ENCODE measurements at places on chromosomes 7 and 10.

DNA sequence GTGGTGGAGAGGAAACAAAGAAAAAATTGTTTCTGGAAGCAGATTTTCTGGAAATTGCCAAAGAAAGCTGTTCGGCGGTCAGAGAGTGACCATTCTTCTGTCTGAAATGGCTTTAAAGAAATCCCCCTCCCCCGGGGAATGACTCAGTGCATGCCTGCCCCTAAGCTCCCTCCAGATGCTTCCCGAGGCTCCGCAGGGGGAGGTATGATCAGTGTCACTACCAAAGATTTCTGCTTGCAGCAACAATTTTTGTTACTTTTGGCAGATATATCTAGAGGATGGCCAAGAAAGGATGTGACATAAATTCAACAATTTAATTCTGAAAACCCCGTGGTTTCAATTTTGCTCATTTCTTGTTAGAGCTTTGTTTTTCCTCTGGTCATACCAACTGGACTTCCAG, 163.9 kb downstream of the JCAD start:
- DNase-seq = peak; percentile 34

GRCh38 chr7:151206914-151207313, 3.4 kb downstream of the H2BK1 start:
- DNase-seq = no peak

DNA sequence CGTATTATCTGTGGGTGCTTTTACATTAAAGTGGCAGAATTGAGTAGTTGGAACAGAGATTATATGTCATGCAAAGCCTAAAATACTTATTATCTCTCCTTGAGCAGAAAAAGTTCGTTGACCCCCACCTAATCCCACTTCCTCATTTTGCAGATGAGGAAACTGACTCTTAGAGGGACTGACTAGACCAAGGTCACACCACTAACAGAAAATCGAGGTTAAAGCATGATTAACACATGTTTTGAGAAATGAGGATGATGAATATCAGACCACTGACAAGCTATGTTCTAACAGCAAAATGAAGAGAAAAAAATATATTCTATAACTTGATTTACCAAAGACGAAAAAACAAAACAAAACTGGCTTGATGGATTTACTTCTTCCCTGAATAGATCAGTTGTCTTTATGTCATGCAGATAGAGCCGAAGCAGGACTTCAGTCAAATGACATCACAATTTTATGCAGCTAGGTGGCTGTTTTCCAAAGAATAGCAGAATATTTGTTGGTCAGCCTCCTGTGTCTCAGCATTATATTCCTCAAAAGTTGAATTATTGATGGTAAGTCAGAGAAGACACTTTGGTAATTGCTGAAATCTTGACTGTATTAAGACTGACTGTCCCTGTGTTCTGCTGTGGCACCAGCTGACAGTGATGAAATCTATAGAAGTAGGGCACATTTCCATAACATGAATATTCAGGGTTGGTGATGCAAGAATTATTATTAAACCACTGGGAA, 24.2 kb upstream of the SMIM30 start:
- DNase-seq = no peak

GRCh38 chr10:116637830-116638229, 17.1 kb downstream of the PNLIPRP2 start:
- no peak for DNase-seq

DNA sequence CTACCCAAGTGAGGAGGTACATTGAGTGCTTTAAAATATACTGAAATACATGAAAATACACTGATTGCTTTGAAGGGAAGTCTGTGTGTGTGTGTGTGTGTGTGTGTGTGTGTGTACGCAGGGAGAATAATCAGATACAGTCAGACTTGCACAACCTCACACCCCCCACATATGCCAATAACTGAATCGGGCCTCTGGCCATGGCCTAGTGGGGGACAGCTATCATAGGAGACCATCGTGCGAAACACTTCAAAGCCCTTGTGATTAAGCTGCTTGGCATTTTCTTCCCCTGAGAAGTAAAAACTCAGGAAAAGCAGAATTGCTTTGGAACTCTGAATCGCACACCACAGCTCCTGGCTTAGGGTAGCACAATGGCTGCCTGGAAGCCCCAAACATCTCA, 135.1 kb downstream of the C10orf105 start:
- no peak for DNase-seq

GRCh38 chr7:88071994-88072714, 138.1 kb downstream of the ADAM22 start:
- no peak for DNase-seq

DNA sequence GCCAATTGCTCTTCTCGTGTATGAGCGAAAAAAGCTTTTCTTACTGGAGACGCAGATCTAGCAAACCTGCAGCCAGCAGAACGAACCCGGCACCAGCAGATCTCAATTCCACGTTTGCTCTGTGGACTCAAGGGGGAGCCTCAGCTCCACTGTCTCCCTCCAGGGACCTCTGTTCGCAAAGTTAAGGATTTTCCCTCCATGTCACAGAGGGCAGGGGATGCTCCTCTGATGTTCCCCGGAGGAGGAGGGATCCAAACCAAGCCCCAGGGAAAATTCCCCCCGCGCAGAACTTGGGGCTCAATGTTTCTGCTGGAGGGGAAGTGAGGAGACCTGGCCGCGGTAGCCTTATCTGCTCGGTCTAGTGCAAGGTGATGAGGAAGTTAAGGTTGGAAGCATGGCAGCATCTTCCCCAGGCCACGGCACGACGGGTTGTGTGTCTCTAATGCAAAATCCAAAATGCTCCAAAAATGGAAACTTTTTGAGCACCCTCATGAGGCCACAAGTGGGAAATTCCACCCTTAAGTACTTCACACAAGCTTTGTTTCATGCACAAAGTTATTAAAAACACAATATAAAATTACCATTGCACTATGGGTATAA, 9.0 kb downstream of the IQCE start:
- DNase-seq = no peak

- no peak for DNase-seq
Observed at GRCh38 chr7:26370011-26370410, 78.3 kb downstream of the SNX10 start.

GRCh38 chr7:2030475-2031450, 202.0 kb downstream of the MAD1L1 start:
- no peak for DNase-seq

DNA sequence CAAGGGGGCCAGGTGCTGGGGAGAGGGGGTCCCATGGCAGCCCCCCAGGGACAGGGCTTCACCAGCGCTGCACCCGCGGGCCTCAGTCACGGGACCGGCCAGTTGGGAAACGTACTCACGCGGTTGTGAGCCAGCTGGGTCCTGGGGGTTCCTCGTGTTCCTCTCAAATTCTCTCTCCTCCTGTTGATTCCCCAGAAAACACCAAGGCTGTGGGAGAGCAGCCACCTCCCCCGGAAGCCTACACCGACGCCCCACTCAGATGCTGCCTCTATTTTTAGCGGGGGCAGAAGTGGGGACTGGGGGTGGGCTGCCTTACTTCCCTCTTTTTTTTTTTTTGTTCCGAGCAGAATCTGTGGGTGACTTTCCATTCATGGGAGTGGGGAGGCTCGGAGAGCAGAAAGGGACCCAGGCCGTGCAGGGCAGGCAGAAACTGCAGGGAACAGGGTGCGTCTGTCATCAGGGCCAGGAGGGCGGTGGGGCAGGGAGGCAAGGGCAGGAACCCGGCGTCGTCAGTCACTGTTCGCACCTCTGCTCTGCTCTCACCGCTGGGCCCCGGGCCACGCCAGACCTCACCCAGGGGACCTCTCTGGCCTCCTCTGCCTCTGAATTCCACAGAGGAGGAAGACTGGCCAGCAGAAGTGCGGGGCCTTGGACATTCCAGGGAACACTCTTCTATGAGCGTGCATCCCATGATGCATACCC, 63.1 kb downstream of the CARD11 start:
- no peak for DNase-seq

- DNase-seq = no peak
Observed at GRCh38 chr7:111067251-111067650, 23.7 kb upstream of the LRRN3 start.

- no peak for DNase-seq
Observed at GRCh38 chr10:30433730-30434272, at the start of gene MAP3K8. TSS of gene MAP3K8 (plus strand) at chr10:30434184. CDS start at chr10:30438939, 4,755 bp downstream.

DNA sequence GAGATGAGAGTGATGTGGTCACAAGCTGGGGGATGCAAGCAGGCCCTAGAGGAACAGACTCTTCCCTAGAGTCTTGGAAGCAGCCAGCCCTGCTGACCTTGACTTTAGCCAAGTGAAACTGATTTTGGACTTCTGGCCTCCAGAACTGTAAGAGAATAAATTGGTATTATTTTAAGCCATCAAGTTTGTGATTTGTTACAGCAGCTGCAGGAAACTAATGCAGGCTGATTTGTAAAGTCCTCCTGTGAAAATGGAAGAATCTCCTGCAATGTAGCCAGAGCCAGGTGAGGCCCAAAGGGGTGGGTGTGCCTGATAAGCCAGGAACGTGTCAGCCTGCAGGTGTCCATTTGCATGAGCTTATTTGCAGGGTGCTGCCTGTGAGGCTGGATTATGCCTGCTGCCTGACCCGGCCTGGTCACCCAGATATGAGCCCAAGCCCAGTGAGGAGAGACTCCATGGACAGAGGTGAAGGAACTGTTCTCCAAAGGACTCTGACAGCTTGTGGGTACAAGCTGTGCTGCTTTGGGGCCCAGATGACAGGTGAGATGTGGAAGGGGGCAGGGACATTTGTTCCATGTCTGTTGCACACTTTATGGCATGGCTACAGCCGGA, 24.6 kb upstream of the PLEKHA1 start:
- no peak for DNase-seq

DNA sequence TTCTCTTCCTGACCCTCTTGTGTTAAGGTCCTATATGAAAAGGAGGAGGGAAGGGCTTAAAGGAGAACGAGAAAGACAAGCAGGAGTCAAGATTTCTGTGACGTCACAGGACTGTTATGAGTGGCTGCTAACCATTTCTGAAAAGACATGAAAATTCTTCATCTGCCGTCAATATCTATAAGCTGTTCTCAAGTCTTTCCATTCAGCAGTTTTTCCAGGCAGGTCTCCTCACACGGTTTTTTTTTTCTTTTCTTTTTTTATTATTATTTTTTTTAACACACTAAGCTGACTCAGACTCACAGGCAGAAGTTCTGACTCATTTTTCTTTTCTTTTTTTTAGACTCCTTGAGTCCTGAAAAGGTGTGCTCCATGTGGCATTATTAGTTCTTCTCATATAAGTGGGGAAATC, 72.0 kb downstream of the DGKI start:
- no peak for DNase-seq

GRCh38 chr7:100367251-100367620, 6.1 kb upstream of the PILRA start:
- DNase-seq = no peak

DNA sequence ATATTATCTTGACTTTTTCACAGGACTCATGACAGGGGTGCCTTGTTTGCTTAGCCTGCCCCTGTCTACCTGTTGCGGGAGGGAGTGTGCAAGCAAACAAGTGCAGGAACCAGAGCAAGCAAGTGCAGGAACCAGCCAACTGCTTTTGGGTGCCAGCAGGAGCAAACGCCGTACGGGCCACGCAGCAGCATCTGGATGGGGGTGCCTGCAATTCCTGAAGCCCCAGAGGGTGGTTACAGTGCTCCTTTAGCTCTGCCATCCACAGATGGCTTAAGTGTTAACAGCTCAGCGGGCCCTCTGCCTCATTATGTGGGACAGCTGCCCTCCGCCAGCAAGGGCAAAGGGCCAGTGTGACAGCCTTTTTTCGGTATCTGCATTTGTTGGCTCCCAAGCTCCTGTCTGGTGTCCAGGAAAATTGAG, 83.5 kb downstream of the MICU1 start:
- DNase-seq = no peak

DNA sequence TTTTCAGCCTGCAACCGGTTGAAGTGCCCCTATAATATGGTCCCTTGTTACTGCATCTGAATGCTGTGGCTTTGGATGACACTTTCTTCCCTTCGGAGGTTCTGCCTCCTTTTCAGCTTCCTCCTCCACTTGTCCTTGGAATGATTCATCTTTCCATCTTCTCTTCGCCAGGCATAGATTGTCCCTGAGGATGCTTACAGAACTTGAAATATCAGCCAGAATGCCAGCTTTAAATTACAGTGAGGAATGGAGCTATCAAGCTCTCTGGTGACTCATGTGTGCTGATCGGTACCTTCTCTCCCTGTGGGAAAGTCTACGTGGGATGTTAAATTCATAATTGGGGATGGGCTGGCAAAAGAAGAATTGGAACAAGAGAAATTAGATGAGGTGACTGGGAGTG, 45.9 kb upstream of the PDK4 start:
- DNase-seq = no peak

- no peak for DNase-seq
Observed at GRCh38 chr10:89304925-89305324, 3.1 kb downstream of the IFIT2 start.

DNA sequence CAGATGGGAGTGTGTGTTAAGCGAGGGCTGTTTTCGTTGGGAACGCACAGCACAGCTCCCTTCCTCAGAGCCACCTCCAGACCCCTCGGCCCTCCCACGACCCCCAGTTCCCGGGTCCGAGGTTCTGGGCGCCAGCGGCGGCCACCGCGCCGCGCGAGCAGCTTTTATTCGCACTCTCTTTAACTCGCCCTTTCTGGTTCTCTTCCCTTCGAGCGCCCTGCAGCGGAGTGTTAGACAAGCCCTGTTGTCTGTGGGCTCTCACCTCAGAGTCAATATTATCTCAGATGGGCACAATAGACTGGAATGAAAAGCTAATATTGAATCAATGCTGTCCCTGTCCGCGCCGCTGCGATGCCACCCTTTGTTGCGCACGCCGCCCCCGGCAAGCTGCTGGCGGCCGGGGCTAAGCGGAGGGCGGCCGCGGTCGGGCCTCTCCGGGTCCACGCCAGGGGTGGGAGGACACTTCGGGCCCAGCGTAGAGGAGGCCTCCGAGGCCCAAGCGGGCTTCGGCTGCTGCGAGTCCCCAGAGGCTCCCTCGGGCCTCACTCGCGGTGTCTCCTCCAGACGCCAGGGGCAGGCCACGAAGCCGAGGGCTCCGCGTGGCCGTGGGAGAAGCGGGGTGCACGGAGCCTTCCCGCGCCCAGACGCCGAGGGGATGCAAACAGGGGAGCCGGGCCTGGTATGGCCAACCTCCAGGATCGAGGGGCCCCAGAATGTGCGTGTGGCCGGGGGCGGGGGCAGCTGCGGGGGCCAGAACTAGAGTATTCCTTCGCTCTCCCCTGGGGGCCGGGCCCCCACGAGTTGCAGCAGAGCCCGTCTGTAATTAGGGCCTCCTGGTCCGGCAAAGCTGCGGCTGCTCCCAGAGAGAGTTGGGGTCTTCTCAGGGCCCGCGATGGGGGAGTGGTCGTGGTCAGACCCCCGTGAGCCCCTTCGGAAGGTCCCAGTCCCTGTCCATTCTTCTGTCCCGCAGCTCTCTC, 7.9 kb upstream of the EMX2 start:
- DNase-seq = no peak

- DNase-seq = no peak
Observed at GRCh38 chr7:23594879-23595604, 2.1 kb upstream of the CCDC126 start.

DNA sequence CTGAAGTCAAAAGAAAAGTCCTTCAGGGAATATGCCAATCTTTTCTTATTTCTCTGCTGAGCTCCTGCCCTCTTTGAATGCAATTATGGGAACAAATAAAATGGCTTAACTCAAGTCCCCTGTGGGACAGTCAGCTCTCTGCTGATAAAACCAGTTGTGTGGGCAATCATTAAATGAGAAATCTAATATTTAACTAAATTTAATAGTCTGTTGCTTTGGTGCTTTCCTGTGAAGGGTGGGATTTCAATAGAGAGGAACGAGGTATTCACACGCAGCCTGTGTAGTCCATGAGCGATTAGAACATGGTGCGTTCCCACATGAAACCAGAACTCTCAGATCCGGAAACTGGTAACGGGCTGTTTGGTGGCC, 138.4 kb downstream of the PAXIP1 start:
- DNase-seq = no peak

GRCh38 chr7:16670021-16670420, 24.0 kb downstream of the BZW2 start:
- DNase-seq = no peak

GRCh38 chr7:152987656-152988055, 228.1 kb downstream of the ACTR3B start:
- DNase-seq = no peak
